ENCODE measurements at places on chromosomes 6 and 20.

DNA sequence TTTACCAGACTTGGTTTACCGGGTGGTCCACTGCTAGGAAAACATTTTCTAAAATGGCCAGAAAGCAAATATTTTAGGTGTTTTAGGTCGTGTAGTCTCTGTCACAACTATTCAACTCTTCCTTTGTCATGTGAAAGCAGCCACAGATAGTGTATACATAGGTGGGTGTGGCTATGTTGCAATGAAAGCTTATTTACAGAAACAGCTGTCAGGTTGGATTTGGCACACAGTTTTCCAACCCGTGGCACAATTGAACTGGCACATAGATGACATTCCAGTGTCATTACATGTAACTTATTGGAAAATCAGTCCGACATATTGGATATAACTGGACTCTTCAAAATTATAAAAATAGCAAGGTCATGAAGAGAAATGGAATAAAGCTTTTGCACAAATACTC is 68.9 kb upstream of the KCNQ5 start:
- no peak for ATAC-seq

DNA sequence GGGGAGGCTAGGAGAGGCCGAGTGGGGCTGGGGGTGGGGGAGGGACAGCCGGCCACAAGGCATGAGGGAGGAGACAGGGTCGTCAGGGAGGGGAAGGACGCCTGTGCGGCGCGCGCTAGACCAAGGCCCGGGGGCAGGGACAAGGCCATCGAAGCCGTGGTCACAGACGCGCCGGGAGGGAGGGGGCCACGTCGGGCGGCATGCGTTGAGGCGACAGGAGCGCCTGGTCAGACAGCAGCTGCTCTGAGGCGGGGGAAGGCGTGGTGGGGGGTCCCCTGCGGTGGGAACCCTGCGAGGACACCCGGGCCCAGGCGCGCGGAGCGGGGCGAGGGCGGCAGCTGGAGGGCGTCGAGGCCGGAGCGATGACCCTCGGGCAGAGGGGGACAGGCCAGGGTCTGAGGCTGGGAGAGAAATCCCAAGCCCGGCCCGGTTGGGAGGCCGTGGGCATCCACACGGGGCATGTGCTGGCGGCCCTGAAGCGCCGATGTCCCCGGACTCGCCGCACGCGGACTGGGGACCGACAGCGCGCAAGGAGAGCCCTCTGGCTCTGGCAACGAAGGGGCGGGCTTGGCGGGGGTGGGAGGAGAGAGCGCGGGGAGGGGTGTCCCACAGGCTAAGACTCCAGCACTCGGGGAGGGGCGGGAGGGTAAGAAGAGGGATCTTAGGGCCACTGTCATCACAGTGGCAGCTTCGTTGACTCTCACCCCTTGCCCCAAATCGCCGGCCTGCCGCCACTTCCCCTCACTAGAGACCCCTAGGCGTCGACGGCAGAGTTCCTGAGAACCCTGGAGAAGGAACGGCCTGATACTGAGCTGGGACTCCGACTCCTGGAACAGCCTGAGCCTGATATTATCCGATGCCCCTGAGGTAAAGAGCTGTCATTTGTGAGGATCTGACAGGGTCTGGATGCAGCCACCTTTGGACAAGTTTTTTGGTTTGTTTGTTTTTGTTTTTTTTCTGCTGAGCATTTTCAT is 5.0 kb downstream of the TMEM239 start:
- peak; percentile 34 for ATAC-seq

DNA sequence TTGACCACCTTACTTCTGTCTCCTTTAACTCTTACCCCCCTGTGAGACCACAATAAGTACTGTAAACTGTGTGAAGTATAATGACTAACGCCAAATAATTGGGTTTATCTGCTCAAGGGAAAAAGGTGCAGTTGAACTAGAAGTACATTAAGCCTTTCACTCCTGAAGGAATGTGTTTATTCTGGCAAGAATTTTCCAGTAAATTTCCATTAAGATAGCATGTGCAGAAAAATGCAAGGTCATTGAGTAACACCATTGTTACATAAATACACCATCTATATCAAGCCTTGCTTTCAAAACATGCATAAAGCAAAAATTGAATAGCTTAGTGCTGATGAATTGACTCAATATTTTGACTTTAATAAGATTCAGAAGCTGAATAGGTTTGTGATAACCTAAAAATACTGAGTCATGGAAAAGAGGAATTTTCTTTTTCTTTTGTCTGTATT is 65.4 kb downstream of the ARHGAP18 start:
- ATAC-seq = no peak

- no peak for ATAC-seq
These were observed 121.9 kb upstream of the CD93 start for GRCh38 chr20:23207826-23208540.

DNA sequence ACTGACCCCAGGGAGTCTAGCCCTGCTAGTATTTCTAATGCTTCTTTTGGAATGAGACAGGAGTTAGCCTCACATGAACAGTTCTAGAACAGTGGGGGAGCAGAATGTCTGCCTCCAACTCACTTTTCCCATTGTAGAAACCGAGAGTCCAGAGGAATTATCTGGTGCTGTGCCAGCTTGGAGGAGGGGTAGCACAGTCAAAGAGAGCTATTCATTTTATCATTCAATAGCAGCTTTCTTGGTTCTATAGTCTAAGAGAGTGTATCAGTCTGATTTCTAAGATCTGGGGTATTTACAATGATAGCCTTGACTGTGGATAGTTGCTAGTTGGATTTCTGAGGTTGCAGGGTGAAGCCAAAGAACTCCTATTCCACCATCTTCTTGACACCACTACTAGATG is 448.2 kb downstream of the RFPL4B start:
- ATAC-seq = no peak

DNA sequence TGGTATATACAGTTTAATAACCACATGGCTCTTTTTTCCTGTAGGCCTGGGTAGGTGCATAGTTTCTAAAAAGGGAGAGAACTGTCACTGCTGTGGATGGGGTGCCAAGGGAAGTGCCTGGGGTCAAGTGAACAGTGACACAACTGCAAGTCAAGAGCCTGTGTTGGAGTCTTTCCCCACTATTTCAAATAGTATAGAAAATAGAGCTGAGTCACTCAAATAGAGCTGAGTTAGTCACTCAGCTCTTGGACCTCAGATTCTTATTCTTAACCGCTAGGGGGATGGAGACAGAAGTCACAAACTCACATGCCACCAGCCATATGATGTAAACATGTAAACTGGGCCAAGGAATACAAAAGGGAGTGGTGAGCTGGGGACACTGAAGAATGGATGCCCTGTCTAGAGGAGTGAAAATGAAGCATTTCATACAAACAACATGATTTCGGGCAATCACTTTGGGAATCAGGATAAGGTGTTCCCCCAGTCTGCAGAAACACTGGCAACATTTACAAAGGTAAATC is 2.1 kb downstream of the NQO2 start:
- no peak for ATAC-seq

- no peak for ATAC-seq
These were observed 52.8 kb downstream of the MAP3K5 start for GRCh38 chr6:136739501-136739900.

DNA sequence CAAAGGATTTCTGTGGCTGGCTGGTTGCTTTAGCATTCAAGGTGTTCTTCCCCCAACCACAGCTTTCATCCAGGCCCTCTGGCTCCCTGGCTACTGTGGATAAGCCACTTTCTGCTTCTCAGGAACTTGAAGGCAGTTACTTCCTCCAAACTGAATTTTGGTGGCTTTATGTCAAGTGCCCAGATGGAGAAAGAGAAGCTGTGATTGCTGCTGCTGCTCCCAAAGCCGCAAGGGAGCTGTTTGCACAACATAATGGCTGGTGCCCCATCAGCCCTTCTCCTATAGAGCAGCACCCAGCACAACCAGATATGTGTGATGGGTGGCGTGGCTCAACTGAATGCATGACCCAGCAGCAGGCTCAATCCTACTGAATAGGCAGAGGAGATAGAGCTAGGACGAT is 465.2 kb downstream of the MAFB start:
- ATAC-seq = no peak

GRCh38 chr20:16100767-16101166 is 472.5 kb downstream of the KIF16B start:
- no peak for ATAC-seq

- peak; percentile 36 for ATAC-seq
These were observed 198.6 kb downstream of the DTNBP1 start for GRCh38 chr6:15464211-15464725.

DNA sequence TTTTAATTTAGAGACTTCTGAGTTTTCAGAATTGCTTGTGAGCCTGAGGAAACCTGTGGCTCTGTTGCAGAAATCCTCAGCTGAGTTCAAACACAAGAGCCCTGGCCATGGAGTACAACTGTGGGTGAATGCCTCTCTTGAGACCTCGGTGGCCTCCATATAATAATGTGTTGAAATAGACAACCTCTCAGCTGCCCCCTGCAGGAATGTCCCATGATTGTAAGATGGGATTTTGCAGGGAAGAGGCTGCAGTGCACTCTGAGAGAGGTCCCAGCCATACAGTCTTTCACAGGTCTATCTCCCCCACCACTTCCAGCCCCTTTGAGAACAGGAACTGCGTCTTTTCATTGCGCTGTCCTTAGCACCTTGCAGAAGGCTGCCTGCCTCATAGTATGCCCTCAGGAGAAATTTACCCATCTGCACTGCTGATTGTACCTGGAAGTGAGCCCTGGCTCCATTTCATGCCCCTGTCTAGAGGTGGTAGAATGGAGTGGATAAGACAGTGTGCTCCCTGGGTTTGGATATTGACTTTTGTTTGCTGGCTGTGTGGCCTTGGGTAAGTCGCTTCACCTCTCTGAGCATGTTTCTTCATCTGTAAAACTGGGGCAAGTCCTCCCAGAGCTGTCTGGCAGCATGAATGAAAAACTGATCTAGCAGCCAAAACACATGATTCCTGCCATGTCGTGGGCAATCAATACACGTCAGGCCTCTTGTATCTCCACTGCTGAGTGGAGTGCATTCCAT is 16.8 kb upstream of the CDH22 start:
- ATAC-seq = no peak

DNA sequence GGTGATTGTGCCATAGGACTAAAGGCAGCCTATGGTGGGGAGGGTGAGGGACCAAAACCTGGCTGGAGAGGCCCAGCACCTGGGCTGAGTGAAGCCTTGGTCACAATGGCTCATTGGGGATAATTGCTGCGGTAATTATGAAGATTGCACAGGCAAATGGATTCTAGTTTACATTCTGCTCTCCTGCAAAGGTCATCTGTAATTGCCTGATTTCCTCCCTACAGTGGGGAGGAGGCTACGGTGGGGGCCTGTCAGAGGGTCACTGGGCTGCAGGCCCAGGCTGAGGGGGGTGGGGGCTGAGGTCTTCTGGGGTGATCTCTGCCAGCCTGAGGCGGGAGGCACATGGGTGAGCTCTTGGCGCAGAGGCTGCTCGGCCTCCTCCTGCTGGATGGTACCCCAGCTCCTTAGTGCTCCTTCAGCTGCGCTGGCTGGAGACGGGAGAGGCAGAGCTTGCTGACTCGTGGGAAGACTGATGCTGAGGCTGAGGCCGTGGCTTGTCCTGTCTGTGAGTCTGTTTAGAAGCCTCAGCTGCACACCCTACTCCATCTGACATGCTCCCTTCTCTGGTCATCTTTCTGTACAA is 30.3 kb downstream of the PACSIN1 start:
- ATAC-seq = no peak

DNA sequence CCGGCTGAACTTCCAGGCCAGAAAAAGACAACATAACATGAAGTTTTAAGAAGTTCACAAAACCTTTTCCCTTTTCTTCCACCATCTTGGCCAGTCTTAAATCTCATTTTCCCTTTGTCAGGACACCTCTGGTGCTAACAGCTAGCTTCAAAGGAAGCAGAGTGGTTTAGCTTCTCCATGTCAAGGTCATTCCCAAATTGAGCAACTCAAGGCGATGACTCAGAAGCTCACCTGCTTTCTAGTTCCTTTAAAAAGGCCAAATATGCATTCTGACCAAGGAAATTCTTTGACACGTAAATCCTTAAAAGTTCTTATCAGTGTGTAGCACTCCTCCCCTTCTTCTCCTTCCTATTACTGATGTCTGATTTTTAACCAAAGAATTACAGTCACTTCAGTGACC is 69.6 kb upstream of the VGLL2 start:
- ATAC-seq = no peak

DNA sequence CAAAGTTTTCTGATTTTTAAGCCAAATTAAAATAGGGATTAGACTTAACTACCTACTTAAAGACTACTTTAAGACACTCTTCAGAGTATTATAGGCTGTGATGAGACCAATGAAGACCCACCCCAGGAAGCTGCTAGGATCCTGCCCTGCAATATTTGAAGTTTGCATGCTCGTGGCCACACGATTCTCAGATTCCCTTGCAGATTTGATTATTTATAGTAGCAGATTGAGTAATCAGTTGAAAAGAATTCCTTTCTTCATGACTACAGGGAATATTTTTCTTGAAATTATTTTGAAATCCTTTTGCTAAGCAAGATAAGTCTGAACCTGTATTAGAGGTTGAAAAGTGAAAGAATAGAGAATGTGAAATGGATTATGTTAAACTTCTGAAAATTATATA is 122.3 kb downstream of the B3GAT2 start:
- no peak for ATAC-seq

DNA sequence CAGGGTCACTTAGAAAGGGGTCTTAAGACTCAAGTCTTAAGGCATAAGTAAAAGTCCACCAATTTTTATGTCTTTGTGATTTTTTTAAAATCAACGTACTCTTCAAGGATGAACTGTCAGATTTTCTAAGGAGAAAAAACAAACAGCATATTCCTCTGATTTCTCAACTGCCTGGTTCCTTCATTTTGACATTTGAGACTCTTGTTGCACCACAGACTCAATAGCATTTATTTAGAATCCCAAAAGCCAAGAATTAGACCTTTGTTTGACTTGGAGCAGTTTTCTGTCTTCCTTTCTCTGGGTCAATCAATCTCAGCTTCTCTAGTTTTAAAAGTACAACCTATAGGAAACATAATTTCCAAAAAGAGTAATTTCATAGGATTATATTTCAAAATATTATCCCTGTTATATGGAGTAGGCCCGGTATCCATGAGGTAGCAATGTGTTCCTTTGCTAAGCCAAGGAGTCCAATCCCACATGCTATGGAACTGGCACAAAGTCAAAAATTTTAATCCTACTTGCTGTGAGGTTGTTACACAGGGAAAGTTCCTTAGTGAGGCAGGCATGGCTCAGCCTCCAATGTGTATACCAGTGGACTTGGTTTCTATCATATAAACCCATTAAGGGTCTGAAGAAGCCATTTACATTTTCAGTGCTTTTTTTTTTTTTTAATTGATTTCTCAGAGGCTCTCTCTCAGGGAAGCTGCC is 405.7 kb downstream of the KIF16B start:
- ATAC-seq = no peak

DNA sequence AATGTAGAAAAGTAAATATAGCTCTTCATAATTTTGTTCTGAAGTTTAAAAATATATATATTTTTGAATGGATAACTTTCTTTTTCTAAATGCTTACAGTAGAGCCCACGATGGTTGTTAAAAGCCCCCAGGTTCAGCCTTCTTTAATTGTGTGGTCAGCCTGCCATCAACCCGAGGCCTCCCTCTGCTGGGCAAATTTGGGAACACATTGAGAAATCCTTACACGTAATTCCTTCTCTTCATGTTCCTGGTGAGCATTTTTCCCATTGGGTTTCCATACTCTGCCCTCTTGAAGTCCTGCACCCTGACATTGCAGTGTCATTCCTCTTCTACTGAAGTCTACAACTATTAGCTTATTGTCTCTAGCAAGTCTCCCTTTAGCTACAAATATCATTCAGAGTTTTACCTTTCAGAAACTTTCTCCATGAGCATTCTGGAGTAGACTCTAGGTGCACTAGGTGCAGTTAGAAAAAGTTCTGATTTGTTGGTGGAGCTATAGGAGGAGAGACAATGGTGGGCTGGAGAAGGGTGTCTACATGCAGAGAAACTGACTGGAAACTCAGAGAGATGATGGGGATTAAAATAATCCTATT is 40.6 kb downstream of the TRIM38 start:
- ATAC-seq = no peak

- no peak for ATAC-seq
These were observed 52.0 kb downstream of the TRPC4AP start for GRCh38 chr20:35040646-35041045.

GRCh38 chr6:16511040-16511660 is 250.1 kb downstream of the ATXN1 start:
- no peak for ATAC-seq
